ENCODE measurements at places on chromosomes 4 and X.

DNA sequence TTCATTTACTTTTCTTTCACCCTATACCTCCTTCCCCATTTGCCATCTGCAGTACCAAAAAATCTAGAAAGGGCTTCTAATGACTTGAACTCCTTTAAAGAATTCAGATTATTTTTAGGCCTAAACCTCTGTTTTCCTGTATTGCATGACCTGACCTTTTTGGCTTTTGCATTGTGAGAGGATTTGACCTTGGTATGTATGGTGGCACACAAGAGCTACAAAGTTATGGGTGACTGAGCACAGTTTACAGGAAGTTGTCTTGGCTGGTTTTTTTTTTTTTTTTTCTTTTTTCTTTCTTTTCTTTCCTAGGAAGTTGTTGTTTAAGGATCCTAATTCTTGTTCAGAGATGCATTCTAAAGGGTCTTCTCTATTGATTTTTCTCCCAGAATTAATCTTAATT lies 32.0 kb upstream of the MTMR8 start:
- no peak for DNase-seq

- no peak for DNase-seq
Measured at GRCh38 chrX:9882669-9883446, 84.3 kb upstream of the CLDN34 start.

DNA sequence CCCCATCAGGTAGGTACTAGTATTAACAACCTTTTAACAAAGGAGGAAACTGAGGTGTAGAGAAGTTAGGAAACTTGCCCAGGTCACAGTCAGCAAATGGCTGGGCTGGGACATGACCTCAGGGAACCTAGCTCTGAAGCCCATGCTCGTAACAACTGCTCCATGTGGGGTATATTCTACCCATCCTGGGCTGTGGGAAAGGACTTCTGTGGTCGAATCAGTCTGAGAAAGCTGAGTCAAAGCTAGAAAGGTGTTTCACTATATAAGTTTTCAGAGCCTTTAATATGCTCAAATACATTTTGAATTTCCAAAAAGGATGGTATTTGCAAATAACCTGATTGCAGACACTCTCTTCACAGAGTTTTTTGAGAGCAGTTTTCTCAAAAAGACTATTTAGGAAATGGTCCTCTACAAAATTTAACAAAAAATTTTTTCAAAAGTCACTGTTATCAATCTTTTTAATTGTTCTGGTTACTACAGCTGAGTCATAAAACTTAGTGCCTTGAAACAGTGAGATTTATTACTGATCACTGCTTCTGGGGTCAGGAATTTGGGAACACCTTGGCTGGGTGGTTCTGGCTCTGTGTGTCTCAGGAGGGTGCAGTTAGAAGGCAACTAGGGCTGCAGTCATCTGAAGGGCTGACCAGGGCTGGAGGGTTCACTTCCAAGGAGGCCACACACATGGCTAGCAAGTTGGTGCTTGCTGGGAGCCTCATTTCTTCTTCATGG lies 53.6 kb downstream of the NSG1 start:
- DNase-seq: no peak

DNA sequence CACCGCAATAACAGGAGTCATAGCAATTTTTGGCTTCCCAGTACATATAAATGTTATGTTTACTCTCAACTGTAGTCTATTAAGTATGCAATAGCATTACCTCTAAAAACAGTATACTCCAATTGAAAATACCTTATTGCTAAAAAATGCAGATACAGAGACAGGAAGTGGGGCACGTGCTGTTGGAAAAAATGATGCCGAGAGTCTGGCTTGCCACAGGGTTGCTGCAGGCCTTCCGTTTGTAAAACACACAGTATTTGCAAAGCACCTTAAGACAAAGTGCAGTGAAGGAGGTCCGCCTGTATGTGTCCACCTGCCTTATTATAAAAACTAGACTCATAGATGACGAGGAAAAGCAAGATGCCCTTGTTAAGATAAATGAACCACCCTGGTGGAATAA lies 23.5 kb downstream of the CD99 start:
- DNase-seq: no peak

- no peak for DNase-seq
Measured at GRCh38 chr4:153156721-153157120, 47.5 kb upstream of the TRIM2 start.

DNA sequence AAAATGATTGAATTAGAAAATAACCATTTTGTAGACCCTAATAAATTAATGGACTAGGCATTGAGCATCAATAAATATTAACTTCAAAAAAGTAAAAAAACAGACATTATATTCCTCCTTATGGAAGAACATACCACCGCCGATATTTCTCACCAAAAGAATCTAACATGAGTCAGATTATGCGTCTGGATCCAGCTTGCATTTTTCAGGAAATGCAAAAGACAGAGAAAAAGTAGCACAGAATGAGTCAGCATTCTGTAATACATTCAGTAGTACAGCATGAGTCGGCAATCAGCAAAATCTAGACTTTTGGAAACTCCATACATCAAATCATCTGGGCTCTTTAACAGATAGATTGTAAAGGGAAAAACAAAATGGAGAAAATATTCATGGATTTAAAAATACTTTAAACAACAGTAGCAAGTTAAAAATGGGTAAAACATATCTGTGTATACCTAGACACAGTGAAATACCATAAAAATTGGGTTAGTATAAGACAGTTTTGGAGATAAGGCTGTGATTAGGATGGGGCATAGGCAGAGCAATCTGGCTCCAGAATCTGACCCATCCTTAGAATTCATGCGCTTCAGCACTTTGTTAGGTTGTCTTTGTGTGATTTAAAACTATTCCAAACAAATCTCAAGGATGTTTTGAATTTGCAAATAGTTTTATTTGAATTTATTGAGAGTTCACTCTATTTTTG lies 633.0 kb upstream of the FAM241A start:
- no peak for DNase-seq

DNA sequence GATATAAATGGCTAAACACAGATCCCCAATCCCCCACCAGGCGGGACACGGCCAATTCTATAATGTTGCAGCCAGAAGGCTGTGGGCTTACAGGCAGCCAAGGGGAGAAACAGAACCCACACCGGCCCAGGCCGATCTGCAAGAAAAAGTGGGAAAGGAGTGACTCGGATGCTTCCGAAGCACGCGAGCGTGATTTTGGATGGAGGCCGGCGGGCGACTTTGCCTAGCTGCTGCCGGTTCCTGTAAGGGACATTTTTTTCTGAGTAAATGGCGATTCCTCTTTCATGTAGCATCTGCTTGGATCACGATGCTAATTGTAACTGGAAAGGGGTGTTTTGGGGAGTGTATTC lies 470.2 kb downstream of the PCDH19 start:
- no peak for DNase-seq

DNA sequence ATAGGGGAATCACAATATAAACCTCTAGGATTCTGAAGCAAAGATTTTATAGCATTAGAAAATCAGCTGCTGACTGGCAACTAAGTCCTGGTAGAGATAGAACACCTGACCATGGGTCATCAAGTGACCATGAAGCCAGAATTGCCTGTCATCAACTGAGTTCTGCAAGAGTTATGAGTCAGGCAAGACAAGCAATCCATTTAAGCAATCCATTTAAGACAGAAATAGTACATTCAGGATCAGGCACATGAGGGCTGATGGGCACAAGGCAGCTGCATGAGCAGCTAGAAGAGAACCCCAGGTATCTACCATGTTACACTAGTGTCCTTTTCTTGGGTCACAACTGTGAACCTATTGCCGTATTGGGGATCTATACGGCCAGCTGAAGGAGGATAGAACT lies 98.9 kb downstream of the SPRY1 start:
- no peak for DNase-seq

- DNase-seq: no peak
Measured at GRCh38 chr4:41207291-41207831, 7.0 kb downstream of the APBB2 start.
